ENCODE measurements at places on chromosomes 6 and 20.

DNA sequence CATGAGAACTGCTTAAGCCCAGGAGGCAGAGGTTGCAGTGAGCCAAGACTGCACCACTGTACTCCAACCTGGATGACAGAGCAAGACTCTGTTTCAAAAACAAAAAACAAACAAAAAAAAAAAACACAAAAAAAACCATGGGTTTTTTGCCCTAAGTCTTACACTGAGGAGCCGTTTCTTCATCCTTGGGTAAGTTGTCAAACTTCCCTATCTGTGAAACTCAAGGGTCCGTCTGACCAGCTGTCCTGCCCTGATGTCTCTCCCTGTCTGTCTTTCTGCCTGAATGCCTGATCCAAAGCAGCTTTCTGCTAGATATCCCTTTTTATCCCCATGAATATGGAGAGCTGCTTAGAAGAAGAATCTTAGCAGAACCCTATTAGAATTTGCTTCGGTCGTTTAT, 41.3 kb upstream of the CLDN20 start:
- DNase-seq: no peak

GRCh38 chr6:47447722-47448121, 29.9 kb upstream of the CD2AP start:
- DNase-seq: no peak

DNA sequence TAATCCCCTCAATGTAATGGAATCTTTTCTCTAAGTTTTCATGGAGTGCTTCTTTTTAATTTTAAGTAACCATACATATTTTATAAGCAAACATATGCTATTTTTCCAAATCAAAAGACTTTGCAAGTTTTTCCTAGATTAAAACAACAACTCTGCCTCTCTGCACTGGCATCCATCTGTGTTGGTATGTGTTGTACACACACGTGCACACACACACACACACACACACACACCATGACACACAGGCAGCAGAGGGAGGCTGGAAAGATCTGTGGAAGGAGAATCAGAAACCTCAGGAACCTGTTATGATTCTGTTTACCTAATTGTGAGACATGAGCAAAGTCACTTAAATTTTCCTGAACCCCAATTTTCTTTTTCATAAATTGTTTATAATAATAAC, 295.0 kb upstream of the PRDM1 start:
- DNase-seq: no peak

DNA sequence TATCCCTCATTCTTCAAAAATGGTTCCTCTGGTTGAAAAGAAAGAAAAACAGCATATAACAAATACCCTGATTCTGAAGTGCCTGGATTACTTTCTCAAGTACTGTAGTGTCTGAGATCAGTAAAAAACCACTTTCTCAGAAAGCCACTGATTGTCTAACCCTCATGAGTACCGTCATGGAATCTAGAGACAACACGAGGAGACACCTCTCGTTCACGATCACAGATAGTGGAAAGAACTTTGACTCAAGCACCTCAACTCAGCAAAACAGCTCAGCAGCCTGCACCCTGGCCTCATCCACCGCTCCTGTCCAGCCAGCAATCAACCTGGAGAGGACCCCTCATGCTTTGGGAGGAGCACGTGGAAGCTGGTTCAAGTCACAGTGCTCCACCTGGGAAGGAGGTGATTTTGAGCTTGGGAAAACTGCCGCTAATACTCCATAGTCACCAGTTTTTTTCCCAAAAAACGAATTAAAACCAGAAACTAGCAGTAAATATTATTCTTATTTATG, 1.0 kb downstream of the SCML4 start:
- DNase-seq: no peak

GRCh38 chr6:121465101-121465500, 29.7 kb downstream of the GJA1 start:
- DNase-seq: no peak

GRCh38 chr6:111944541-111944940, 71.3 kb upstream of the FYN start:
- DNase-seq: peak; percentile 67

DNA sequence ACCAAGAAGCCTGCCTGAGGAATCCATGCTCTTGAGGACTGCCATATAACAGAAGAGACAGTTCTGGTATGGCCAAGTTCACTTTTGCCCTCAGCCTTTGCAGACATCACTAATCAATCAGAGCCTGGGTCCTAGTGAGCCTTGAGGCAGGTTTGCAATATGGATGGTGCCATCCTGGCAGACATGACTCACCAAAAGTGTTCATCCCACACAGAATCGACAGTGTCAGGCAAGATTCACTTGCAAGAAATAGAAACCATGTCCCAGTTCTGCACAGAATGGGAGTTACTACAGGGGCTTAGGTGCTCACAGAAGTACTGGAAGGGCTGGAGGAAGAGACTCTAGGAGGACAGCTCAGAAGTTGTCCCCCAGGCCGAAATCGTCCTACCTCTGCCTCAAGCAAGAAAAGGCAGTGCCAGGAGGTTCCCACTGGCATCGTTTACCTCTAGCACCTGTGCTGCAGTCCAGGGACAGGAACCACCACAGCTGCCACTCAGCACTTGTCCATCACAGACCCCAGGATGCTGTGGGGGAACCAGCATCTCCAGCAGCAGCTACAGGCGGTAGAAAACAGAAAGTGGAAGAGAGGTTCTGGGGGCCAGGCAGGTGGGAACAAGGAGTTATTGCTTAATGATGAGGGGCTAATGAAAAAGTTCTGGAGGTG, 42.6 kb upstream of the PHACTR3 start:
- DNase-seq: no peak

DNA sequence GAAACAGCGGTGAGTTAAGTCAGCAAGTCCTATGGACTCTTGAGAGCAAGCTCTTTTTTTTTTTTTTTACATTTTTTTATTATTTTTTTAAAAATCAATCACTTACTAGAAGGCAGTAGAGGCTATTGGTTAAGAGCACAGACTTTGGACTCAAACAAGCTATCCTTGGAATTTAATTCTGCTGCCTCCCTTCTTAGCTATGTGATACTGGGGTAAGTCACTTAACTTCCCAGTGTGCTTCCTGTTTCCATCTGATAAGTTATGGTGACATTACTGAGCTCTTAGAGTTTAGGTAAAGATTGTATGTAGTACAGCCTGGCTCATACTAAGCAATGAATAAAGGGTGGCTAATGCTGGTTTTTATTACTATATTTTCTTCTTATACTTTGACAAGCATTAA, 770.5 kb upstream of the FLRT3 start:
- no peak for DNase-seq

DNA sequence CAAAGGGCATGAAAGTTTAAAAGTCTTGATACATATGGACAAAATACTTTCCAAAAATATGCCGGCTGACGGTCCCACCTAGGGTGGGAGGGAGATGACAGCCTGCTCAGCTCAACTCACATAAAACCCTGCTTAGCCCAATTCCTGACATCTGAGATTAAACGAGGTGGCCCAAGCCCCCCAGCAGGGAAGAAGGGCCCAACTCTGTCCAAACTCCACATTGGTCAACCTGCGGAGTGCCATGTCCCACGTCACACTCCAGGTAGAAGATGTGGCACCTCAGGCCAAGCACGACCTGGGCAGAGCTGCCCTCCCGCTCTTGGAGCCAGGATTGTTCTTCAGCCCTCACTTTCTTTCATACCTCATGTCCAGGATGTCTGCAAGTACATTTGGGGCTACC, 48.2 kb downstream of the FGD2 start:
- no peak for DNase-seq

GRCh38 chr6:3162067-3162497, 4.7 kb upstream of the TUBB2A start:
- no peak for DNase-seq

GRCh38 chr6:41367700-41368099, 32.3 kb downstream of the NCR2 start:
- peak; percentile 67 for DNase-seq

- no peak for DNase-seq
Observed at GRCh38 chr20:42635699-42636411, 553.9 kb downstream of the PTPRT start.

- no peak for DNase-seq
Observed at GRCh38 chr6:56764081-56764566, 121.4 kb upstream of the DST start.

DNA sequence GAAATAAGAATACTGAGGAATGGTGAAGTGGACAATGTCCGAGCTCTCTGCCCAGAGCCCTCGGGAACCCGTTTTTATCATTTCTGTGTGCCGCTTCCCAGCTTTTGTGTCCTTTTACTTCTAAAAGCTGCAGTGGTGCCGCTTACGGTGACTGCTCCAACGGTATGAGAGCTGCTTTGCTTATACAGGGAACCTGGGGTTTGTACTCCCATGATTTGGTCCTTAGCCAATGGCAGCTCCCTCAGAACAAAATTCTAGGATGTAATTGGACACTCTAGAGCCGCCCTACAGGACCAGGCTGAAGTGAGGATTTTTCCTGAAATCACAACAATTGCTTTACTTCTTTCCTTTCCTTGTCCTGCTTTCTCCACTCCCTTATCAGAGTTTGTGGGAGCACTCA, 24.2 kb upstream of the PCSK2 start:
- peak; percentile 43 for DNase-seq

- DNase-seq: no peak
Observed at GRCh38 chr20:20435453-20435852, 67.5 kb downstream of the INSM1 start.

DNA sequence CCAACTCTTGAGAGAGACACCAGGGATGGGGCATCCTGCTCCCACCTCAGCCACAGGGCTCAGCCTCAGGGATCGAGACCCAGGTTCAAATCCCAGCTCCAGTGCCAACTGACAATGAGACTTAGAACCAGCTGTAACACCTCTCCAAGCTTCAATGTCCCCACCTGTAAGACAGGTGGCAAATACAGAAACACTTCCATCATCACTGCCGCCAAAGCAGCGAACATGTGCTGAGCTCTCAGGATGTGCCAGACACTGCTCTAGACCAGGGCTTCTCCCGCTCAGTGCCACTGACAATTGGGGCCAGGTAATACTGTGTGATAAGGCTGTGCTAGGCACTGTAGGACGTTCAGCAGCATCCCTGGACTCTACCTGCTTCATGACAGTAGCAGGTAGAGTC, 22.1 kb downstream of the PREX1 start:
- no peak for DNase-seq

DNA sequence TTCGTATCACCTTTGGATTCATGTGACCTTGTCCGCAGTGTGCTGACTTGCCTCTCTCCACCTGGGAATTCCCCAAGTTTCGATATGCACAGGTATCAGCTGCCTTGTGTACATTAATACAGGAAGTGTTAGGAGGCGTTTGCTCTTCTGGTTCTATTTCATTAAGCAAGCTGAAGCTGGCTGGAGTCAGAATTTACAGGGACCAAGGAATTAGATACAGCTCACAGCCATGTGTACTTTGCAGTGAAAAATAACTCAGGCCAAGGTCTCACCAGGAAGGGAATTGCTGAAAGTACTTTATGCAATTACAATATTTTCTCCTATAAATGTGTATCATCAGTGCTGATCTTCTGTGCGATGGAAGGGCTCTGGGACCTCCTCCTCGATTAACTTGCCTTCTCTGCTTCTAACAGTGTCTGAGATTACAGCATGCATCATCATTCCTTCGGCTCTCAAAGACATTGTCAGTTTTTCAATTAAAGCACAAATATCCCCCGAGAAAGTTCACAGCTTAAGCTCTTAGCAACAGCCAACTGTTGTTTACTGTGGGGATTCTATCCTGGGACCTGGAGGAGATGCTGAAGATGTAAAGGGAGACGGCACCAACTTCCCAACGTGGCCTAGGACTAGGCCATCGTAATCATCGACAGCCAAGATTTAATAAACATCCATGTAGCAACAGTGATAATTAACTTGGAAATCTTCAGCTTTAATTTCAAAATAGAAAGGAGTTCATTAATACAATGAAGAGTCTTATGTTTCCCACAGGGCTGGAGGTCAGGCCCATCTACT, 13.8 kb upstream of the TIAM2 start:
- DNase-seq: no peak

DNA sequence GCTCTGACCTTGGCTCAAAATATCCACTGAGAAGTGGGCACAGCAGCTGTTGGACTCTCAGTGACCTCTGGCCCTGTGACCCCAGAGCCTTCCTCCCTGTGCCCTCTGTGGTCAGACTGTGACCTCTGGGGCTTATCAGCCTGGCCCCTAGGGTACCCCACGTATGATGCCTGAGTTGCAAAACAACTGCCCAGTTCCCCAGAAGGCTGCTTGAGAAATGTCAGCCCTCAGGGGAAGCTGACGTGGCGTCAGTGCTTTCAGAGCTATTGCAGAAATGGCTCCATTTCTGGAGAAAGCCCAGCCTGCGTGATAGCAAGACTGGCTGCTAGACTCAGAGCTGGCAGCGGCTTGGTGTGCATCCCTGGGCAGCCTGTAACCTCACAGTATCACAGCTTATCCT, 31.5 kb upstream of the TGM2 start:
- DNase-seq: no peak

- DNase-seq: no peak
Observed at GRCh38 chr6:92415656-92416055, 1003.7 kb downstream of the EPHA7 start.

DNA sequence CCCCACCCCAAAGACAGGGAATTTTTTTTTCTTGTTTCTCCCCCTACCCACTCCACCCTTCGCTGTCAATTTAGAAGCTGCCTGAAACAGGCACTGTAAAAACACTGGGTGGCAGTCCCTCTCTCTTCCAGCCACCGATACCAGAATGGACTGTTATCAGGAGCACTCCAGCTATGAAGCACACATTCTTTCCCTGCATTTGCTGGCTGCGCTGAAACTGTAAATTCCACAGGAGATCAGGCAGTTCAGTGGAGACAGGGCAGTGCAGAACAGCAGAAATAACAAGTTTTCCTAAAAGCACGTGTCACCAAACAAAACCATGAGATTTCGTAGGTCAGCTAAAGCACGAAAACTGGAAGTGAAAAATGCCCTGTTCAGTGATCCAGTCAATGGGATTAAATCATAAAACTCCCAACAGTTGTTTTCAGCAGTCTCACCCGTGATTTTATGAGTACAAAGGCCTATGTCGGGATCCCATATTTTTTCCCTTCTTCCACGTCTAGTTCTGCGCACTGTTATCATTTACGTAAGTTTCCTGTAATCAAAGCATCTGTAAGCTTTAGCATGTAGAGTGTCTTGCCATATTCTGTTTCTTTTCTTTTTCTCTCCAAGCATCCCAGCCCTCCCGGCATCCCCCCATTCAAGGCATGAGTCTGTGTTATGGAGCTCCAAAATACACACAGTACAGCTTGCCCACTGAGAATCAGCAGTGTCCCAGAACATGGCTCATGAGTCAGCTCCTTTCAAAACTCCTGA, 359.9 kb upstream of the EPHA7 start:
- DNase-seq: peak; percentile 78
